Activated T-cell treated with anti-CD3 and anti-CD28 coated beads for 24 hours (primary cell): ENCODE measurements at places on chromosomes 7 and 10.
A peak's percentile ranks its signal among the peaks of the same experiment; 100 is the strongest.

GRCh38 chr7:136942401-136942800 lies 73.9 kb downstream of the CHRM2 start:
- no peak for DNase-seq

GRCh38 chr10:124740369-124741280 lies 3.6 kb downstream of the FAM53B start:
- DNase-seq: no peak

DNA sequence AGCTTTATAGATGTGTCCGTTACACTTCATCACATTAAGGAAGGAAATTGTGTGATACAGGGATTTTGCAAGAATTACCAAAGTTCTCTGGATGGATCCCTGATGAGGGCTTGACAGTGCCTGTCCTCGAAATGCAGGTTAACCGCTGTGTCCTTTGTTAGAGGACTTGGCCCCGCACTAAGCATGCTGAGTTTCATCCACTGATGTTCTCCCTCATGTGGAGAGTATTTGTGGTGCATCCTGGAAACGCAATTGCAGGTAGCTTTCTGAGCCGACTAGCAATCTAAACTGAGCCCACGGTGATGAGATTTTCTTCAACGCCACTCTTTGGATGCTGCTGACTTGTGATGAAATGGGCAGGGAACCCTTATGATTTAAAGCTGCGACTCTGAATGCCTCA lies 71.9 kb upstream of the STK17A start:
- DNase-seq: no peak

DNA sequence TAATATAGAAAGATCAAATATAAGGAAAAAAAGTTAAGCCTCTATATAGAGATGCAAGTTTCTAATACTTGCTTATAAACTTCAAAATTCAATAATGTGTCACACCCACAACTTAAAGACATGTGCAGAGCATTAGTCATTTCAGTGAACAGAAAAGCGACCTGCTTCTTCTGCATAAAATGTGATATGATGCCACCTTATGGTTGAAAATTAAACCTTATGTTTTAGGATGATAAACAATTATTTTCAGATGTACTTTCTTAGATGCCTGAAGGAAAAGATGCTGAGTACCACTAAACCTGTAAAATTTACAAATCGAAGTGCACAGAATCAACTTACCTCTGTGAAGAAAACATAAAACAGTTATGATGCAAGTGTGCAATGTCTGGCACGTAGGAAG lies 96.0 kb downstream of the MTERF1 start:
- DNase-seq: no peak

GRCh38 chr7:25558605-25559004 lies 330.3 kb upstream of the NPVF start:
- no peak for DNase-seq

- no peak for DNase-seq
These were observed 61.8 kb downstream of the PYROXD2 start for GRCh38 chr10:98353170-98353569.

DNA sequence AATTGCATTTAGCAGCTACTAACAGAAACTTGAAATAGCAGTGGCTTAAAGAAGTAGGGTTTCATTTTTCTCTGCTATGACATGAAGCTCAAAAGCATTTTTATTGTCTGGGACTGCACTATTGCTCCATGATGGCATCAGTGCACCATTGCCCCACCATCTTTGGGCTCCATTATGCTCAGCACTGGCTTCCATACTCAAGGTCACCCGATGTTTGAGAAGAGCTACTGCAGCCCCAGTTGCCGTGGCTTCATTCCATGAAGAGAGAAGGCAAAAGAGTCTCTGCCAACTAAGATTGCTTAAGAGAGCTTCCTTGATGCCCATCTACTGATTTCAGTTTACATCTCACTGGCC lies 192.2 kb upstream of the LRGUK start:
- no peak for DNase-seq

DNA sequence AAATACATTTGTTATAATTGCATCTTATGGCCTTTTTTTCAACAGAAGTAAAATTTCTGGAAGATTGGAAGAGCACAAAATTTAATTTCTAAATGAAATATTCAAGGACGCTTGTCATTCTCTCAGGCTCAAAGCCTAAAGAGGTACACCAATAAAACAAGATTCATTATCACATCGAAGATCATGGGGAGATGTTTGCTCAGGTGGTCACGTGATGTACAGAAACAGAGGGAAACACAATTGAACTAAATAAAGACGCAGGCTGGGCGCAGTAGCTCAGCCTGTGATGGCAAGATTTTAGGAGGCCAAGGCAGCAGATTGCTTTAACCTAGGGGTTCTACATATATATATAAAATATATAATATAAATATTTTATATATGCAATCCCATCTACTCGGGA lies 37.3 kb upstream of the TMEM254 start:
- no peak for DNase-seq

DNA sequence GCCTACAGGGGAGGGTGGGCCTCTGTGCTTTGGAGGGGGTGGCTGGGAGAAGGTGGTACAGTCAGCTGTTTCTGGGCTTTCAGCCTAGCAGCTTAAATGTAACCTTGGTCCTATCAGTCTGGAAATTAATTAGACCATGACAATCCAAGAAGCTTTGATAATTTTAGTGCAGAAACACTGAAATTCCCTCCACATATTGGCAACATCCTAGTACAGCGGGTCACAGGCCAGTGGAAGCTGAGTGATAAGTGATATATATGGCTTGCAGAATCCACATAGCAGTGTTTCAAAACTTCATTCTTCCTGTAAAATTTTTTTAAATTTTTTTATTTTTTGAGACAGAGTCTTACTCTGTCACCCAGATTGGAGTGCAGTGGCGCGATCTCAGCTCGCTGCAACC lies 212.6 kb downstream of the TYW1 start:
- no peak for DNase-seq

DNA sequence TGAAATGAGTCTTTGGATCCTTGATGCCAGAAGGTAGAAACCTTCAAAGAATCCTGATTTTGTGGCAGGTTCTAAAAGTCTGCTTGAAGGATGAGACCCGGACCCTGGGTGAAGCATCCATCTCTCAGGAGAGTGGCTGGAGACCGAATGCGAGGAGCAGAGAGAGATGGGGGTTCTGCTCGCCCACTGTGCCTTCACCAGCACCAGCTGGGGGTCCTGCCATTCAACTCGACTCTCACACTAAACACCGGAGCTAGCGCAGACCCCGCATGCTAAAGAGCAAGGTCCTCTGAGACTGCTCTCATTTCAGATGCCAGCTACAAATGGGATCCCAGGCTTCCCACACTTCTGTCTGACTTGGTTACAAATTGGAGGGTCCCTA lies 218.4 kb downstream of the GLRX3 start:
- DNase-seq: no peak

DNA sequence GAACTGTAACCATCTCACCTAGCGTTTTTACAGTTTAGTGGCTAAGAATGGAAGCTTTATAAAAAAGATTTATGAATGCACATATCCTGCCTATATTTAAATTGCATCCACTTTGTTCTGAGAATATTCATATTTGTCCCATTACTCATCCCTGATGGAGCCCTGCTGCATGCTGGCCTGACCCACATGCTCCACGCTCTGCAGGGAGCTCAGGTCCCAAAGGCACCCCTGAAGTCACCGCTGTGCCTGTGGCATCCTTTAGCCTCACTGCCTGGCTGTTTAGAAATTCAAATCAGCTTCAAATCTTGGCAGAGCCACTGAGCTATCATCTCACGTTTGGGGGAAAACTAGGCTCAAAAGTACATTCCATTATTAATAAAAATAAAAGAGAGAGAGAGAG lies 24.4 kb downstream of the C10orf90 start:
- no peak for DNase-seq

GRCh38 chr10:64503429-64503828 lies 982.2 kb downstream of the REEP3 start:
- DNase-seq: no peak

DNA sequence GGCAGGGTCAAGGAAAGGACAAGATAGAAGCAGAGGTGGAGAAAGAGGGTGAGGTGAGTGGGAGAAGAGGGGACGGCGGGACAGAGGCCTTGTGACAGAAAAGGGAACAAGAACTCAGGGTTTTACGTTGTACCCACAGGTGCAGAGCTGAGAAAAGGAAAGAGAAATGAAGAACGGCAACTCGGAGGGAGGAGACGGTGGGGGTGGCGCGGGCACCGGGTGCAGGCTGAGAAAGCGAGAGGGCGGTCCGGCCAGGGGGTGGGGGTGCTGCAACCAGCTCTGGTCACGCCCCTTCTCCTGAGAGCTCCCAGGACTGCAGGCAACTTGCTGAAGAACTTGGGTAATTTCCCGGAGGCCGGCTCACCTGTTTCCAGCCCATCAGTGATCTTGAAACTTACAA lies 65.3 kb downstream of the CARD11 start:
- DNase-seq: peak; percentile 87

DNA sequence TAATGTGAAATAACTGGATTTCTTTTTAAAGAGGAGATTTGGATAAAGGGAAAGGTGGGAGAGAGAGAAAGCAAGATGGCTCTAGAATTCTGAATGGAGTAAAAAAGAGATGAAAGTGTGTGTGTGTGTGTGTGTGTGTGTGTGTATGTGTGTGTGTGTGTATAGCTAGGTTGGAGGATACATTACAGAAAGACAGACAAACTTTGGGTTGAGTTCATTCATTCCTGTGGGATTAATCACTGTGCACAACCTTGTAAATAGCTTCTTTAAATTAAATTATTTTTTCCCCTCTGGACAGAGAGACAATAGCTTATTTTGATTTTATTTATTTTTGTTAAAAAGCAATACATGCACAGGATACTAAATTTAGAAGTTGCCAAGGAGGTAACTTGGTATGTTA lies 7.5 kb downstream of the ASB4 start:
- DNase-seq: no peak

GRCh38 chr7:13641714-13642113 lies 347.8 kb downstream of the ETV1 start:
- no peak for DNase-seq

DNA sequence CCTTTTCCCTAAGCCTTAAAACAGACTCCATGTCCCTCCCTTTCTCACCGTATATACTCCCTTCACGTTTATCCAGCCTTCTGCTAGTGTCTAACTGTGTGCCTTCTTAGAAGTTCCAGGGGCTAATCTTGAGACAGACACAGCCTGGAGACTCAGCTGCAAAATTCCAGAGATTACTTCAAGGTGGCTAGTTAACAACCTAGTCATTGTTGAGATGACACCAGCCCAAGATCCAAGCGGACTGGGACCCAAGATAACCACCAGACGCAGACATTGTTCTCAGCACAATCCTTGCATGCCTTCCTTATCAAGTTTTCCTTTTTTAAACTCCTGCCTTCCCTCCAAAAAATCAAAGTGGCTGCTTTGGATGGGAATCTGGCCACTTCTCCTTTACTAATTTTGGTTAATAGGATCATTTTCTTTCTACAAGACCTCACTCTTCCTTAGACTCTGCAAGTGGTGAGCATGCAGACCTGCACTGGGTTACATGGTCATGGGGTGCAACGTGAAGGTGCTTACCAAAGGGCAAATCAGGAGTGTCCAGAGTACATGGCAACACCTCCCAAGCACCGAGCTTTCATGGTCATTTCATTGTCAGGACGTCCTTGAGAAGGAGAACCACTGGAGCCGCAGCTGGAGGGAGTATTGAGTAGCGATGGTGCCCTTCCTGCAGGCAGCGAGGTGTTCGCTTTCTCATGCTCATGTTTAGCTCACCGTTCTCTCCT lies 69.7 kb downstream of the ANLN start:
- DNase-seq: no peak

GRCh38 chr7:69032848-69033247 lies 565.4 kb upstream of the AUTS2 start:
- no peak for DNase-seq

DNA sequence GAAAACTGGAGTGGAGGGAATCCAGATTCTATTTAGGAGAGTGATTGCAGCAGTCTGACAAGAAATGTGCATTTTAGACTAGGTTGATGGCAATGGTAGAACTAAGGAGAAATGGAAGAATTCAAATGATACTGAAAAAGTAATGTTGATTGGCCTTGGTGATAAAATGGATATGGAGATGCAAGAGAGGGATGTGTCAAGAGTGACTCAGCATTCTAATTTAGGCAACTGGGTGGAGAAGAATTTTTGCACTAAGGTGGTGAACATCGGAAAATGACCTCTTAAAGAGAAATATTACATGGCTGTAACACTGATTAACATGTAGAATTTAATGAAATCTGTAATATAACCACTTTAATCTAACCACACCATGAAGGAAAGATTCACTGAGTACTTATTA lies 806.5 kb downstream of the PHTF2 start:
- DNase-seq: no peak

DNA sequence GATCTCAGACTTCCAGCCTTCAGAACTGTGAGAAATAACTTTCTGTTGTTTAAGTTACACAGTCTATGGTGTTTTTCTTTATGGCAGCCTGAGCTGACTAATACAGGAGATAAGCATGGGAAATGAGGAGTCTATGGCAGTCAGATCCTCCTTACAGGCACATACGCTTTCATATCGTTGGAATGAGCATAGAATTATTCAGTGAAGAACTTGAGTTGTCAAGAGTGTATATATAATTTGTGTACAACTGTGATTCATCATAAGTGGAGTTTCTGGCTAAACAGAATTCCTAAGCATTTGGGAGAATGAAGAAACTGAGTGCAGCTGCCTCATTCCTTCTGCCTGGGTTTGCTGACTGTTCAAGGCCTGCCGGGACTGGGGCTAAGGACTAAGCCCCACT lies 516.7 kb downstream of the ADRA2A start:
- no peak for DNase-seq

- no peak for DNase-seq
These were observed 56.1 kb downstream of the ZRANB1 start for GRCh38 chr10:124997771-124998623.

GRCh38 chr7:69800495-69800894 lies 202.2 kb downstream of the AUTS2 start:
- DNase-seq: no peak

- no peak for DNase-seq
These were observed 102.8 kb downstream of the POLL start for GRCh38 chr10:101485207-101485606.

GRCh38 chr10:23657677-23658076 lies 218.8 kb downstream of the OTUD1 start:
- DNase-seq: no peak

GRCh38 chr7:114917211-114917839 lies 4.6 kb upstream of the MDFIC start:
- no peak for DNase-seq

- no peak for DNase-seq
These were observed 188.6 kb downstream of the CUX1 start for GRCh38 chr7:102005933-102006480.
